Activated naive CD4-positive, alpha-beta T cell (primary cell): ENCODE measurements at places on chromosomes 7 and 10.

- DNase-seq = no peak
Observed at GRCh38 chr10:121084016-121084674, 233.0 kb downstream of the WDR11 start.

DNA sequence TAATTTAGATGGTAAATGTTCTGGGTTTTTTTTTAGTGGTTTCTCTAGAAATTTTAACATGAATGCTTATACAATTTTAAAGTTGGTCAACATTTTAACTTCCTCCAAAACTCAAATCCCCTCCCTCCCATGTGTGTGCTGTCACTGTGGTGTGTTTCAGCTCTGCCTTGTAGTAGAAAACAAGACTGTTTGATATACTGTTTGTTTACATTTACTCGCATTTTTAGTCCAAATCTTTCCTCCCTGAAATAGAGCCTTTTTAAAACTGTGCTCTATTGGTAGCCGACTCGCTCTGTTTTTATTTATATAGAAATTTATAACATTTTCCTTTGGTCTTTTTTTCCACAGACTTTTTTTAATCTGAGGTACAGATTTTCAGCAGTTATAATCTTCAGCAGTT, 19.3 kb downstream of the PROSER2 start:
- no peak for DNase-seq

DNA sequence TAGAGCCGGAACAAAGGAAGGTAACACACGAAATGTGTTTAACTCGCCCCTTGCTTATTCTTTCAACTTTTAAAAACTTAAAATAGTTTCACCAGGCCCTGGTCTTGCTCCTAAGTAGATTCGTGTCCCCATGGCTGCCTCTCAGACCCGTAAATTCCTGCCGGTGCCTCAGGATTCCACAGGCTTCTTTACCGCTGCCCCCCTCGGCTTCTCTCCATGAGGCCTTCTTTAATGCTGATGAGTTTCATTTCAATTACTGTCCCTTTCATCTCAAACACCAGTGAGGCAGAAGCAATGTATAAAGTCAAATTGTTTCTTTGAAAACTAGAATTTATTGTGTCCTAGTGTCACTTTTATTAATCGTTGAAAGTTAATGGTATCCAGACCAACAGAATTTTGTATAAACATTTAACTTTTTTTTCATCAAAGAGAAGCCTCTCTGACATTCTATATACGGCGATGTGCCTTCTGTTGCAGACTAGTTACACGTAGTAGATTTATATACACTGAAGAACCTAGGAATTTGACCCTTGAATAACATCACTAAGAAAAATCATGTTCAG, 225.2 kb downstream of the C7orf25 start:
- no peak for DNase-seq

GRCh38 chr10:64486149-64486548, 964.9 kb downstream of the REEP3 start:
- DNase-seq = no peak

DNA sequence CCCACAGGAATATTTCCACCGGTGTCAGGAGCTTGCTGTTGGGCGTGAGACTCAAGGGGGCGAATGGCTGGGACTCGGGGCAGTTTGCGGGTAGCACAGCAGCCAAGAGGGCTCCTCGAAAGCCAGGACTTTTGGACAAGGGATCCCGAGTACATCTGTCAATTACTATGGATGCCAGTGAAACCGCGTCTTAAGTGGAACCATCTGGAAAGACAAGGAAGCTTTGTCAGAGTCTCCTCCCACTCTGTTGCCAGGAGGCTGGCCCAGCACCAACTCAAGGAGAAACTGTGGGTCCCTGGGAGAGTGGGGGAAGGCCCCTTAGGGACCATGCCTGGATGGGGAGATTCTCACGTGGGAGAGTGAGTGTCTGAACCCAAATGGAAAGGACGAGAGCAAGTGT, 57.1 kb downstream of the C10orf143 start:
- no peak for DNase-seq

DNA sequence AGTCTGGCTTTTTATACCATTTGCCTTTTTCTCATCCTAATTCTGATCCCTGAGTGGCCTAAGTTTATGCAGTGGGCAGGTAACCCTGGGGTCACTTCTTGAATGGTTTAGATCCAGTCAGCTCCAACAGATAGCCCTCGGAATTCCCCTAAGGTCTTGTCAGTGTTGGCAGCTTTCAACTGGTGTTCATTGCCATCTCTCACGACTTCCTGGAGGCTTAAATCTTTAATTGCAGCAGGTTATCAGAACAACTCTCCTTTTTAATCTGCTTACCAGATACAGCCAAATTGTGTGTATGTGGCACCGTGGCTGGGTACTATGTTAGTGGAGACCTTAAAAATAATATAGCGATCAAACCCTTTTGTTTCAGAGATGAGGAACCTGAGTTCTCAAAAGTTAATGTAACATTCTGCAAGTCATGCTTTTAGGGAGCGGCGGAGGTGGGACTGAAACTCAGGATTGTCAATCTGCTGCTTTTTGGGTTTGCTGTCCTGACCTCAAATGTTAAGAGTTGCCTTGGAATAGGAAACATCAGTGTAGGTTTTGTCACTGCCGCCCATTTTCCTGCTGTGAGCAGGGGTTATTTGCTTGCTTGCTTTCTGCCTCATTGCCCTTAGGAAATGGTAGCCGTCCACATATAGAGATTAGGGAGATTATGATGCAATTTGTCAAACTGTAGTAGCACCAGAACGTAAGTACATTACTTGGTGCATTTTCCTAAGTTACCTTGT, 818 bp downstream of the DLD start:
- no peak for DNase-seq

DNA sequence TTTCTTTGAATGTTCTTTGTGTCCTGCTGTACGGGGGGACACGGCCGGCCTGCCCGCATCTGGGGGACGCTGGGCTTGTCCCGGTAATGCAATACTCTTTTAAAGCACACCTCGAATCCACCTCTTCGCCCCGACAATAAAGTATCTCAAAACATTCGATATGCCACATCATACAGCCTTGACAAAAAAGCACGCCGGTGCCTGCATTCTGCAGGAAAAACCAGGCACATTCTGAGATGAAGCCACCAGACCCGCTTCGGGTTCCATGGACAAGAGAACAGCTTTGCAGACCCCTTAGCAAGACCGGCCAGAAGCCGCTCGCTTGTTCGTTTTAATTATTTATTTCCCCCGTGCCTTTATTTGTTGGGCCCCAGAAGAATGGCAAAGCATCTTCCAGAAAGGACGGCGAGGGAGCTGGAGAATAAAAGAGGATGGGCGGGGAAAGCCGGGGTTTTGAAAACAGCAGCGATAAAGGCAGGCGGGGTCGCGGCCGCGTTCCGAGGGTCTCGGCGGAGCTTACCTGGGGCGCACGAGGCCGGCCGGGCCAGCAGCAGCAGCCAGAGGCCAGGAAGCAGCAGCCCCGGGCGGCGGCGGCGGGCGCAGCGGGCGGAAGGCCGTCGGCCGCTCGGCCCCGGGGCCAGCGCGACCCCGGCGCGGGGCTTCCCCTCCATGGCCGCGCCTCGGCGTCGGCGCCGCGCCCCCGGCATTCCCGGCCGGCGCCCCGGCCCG, 462 bp downstream of the KIAA1549 start:
- no peak for DNase-seq

DNA sequence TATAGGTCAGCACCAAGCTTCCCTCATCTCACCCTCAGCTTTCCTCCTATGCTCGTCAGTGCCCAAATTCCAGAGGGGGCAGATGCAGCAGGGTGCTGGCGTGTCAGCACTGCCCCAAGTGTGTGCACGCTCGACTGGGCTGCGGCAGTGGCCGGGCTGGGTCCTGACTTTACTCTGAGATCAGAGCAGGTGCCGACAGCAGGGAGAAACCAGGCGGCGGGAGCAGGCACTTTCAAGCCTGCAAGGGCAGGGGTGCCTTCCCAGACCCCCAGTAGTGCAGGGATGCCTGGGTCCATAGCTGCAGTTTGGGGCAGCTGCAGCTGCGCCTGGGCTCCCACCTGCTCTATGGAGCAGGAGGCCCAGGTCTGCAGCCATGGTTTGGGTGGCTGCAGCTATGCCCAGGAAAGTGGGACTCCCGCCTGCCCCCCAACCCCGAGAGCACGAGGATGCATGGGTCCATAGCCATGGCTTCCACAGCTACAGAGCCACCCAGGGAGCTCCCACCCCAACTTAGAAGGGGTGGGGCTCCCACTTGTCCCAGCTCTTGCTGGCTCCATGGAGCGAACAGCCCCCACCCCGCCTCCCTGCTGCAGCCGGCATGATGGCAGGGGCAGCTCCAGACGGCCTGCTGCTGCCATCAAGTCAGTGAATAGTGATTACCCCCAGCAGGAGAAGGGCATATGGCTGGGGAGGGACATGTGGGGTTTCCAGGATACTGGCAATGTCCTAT, 199.2 kb upstream of the KMT2E start:
- DNase-seq = no peak

DNA sequence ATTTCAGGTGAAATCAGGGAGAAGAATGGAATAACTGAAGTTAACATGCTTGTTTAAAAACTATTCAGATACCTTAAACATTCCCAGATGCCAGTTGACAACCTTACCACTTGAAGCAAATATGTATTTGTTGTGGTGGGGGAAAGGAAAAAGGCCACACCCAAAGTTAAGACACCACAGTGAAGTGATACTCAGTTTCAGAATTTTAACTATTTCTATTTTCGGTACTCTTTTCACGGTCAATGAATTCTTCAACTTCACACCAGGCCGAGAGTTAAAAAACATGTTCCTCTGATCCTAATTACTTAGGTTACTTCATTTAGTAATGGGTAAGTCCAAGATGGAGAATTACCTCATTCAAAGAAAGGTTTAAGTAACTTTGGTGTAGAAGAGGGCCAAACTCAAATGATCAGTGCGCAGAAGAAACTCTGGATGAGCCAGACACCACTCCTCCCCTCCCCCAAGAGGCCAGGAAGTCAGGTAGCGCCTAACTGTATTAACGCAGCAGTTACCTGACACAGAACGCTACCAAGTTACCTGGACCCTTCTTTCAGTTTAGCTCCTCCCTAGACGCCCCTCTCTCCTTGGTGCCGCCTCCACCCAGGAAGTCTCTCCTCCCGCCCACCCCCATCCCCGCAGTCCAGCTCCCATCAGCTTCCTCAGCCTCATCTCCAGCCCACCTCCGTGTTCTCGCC, 700 bp downstream of the MTPN start:
- DNase-seq = no peak

DNA sequence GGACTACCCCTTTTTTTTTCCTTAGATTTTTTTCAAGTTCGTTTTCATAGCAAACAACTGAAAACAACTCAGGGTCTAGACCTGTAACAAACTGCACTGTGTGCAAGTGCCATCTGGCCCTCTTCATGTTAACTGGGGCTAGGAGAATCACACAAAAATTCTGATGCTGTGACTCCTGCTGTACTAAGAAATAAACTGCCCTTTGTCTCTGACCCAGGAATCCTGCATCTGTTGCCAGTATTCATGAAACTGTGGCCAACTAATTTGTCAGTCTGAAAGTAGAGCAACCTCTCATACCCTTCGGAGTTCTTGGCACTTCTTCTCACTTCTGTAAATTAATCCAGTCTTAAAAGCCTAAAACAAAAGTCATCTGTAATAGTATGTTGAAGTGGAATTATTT, 218.4 kb upstream of the PCDH15 start:
- DNase-seq = no peak

DNA sequence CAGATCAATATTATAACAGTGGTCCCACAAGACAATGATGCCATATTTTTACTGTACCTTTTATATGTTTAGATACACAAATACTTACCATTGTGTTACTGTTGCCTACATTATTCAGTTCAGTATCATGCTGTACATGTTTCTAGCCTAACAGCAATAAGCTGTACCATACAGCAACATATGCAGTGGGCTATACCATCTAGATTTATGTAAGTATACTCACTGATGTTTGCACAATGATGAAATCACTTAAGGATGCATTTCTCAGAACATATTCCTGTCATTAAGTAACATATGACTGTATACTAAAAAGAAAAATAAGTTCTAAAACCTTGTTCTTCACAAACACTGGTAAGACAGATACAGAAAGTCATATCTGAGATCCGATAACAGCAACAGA, 468.6 kb upstream of the SEMA3A start:
- DNase-seq = no peak

GRCh38 chr10:66651308-66652082, 274.3 kb upstream of the LRRTM3 start:
- DNase-seq = no peak

GRCh38 chr7:99449326-99449725, 10.6 kb downstream of the CPSF4 start:
- DNase-seq = no peak

DNA sequence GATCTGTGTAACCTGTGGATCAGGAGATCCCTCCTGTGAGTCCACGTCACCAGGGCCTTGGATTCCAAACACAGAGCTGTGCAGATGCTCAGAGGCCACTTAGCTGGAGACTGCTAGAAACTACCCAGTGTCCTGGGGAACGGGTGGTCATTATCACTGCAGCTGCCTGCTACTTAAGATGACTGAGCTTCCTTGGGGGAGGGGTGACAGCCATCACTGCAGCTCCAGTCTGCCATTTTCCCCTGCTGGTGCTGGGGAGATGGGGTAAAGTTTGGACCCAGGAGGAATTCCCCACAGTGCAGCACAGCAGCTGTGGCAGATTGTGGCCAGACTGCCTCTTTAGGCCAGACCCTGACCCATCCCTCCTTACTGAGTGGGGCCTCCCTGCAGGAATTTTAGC, 78.8 kb upstream of the VOPP1 start:
- DNase-seq = no peak

DNA sequence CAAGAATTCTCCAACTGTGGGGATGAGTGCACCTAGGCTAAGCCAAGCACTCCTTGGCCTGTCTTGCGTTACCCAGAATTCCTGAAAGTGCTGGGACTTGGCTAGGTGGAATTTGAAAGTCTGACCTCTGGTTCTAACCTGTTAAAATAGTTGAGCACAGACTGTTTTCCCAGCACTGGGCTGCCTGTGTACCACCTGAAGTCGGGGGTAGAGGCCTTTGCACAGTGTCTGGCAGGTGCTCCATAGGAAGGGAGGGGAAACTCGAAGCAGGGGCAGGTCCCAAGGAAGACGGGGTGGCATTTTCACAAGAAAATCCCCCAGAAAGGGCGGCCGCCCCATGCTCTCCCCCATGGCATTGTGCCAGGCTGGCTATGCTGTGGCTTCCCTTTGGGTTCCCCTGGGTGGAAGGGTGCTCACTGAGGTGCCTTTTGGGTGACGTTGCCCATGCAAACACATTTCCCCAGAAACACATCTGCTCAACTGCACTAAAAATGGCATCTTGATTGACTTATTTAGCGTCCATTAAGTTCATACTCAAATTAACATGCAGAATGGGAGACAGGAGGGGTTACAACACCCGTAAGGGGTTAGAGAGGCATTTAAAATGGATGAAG, 62.9 kb downstream of the SYPL1 start:
- DNase-seq = no peak

- no peak for DNase-seq
Observed at GRCh38 chr10:114301951-114302710, 63.1 kb downstream of the VWA2 start.

GRCh38 chr10:18000601-18001000, 48.9 kb downstream of the SLC39A12 start:
- no peak for DNase-seq

- no peak for DNase-seq
Observed at GRCh38 chr10:118595598-118596425, at the start of gene PRLHR. PRLHR (minus strand) TSS chr10:118595648; CDS start chr10:118595244, 404 bp downstream.

- peak; percentile 51 for DNase-seq
Observed at GRCh38 chr7:149865437-149865836, 8.3 kb upstream of the ATP6V0E2 start.

- DNase-seq = no peak
Observed at GRCh38 chr7:22992874-22993840, 20.8 kb downstream of the HYCC1 start.

- DNase-seq = no peak
Observed at GRCh38 chr10:125734823-125735222, 15.3 kb downstream of the EDRF1 start.

- DNase-seq = no peak
Observed at GRCh38 chr7:112360681-112361080, 89.6 kb upstream of the IFRD1 start.

- DNase-seq = no peak
Observed at GRCh38 chr10:102167861-102168260, 15.7 kb downstream of the NOLC1 start.
